ENCODE measurements at places on chromosomes 1 and 21.

GRCh38 chr1:43982808-43983207 lies 3.8 kb downstream of the B4GALT2 start:
- no peak for DNase-seq

GRCh38 chr1:156078728-156079127 lies 3.5 kb downstream of the MEX3A start:
- DNase-seq = no peak

- DNase-seq = peak; percentile 24
Measured at GRCh38 chr21:43984905-43985689, 27.0 kb upstream of the TRAPPC10 start.

GRCh38 chr1:116881879-116882520 lies 27.7 kb upstream of the PTGFRN start:
- DNase-seq = peak; percentile 65

DNA sequence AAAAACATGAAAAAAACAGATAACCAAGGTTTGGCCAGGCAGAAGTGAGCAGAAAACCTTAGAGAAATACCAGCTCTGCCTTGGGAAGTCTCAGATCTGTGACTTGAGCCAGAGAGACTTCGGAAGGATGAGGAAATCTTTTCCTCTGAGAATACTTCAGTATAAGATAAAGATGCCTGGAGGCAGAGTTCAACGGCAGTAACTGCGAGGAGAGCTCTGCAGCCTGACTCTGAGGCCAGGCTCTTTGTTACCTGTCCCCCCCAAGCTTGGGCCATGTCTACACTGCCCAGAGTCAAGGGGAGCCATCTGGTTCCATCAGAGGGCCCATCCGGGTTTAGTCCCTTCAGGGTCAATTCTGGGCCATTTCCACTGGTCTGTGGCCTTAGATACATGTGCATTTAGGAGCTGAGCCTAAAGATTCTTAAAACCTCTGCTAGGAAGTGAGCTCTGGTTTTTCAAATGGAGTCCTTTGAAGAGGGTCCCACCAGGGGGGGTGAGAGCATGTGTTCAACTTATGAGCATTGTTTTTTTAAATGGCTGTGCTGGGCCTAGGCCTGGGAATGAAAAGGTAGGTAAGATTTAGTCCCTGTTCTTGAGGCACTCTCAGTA lies 8.7 kb downstream of the KIRREL1 start:
- DNase-seq = peak; percentile 51

DNA sequence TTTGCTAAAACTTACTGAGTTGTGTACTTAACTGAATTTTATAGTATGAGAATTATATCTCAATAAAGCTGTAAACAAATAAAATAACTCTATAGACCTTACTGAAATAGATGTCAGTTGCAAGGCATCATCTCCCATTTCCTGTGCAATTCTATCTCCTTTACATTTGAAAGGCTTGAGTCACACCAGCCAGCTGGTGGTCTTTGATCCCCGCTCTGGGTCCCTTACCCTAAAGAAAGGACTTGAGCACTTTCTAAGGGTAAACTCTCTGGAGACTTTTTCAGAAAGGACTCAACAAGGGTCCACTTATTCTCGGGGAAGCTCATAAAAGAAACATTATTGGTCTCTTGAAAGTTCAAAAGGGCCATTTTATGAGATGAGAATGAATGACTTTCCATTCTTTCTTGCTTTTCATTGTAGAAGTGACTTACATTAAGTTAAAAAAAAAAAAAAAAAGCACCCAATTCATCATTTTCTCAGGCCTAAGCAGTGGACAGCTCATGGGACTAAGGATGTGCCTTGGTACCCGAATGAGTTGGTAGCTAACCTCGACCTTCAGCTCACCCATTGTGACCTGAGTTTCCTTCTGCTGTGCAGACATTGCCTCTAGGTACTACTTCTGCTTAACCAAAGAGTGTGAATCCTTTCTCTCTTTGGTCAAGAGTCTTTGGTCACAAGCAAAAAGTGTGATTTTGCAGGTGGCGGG lies 147.0 kb upstream of the COA6 start:
- no peak for DNase-seq

DNA sequence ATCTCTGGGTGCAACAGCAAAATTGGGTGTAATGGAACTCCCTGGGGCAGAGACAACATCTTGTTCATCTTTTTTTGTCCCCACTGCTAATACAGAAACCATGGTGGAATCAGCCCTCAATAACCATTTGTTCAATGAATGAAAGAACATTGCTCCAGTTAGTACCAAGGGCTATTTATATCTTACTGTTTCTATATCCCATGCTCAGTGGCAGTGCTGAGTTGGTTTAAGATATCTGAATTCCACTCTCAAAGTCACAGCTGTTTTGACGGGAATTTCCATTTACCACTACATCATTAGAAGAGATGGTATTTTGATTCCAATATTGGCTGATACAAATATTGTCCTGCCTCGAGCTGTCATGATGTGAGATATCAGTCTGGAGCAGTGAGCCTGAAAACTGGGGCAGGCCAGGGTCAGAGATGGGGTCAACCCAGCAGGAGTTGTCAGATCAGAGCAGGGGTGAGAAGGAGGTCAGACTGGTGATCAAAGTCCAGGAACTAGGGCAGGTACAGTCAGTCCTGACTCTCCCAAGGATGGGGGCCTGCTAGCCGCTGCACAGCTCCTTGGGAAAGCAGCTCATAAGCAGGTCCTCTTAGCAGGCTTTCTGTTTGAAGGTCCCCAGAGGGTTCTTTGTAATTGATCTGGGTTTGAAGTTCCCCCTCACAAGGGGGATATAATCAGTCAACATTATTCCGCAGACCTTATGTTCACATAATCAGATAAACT lies 5.8 kb upstream of the PHC2 start:
- DNase-seq = peak; percentile 28

GRCh38 chr1:9877962-9878361 lies 32.1 kb downstream of the CTNNBIP1 start:
- DNase-seq = no peak

DNA sequence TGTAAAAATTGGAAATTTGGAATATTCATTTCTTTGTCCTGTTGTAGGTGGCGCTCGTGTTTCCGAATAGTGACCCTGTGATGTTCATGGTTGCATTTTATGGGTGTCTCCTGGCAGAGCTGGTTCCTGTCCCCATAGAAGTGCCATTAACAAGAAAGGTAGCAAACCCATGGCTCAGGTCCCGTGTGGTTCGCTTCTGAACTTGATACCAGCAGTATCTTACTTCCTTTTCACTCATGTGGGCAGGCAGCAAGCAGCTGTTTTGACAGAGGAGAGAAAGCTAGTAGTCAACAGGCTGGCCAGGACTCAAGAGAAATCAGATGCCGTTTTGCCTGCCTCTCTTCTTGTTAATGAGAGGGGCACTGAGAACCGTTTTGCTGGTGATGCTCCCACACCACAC lies 72.8 kb downstream of the S100B start:
- DNase-seq = no peak

Data from IMR-90 (cell line).